ENCODE measurements at places on chromosomes 3 and 15. TPM values are rescaled to one million over a fixed set of nuclear protein-coding genes. Genes with fewer than 3 reads are reported as not detected.

GRCh38 chr15:75065467-75065850, 42.1 kb downstream of the PPCDC start:
- DNase-seq: no peak

CRYGS gene
- total RNA-seq: 0.31 TPM

- DNase-seq: no peak
Measured at GRCh38 chr3:169286214-169286613, 377.3 kb downstream of the MECOM start.

GRCh38 chr3:136731274-136731884, 20.8 kb downstream of the STAG1 start:
- no peak for DNase-seq

CCR5 gene
- total RNA-seq: not detected

DNA sequence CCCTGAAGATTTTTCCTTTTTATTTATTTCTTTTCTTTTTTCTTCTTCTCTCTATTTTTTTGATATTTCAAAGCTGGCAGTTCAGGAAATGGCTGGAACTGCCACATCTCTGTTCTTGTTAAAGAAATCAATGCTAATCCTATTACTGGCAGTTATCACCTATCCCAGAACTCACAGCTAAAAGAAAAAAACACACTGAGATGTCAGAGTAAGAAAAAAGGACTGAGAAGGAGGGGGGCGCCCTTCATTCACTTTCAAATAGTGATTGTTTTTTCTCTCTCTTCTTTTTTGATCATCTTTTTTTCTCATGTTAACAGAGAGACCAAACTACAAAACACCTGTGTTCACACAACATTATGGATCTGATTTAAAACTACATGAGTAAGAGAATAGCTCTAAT, 337.1 kb downstream of the IL20RB start:
- no peak for DNase-seq
